Activated CD8-positive, alpha-beta memory T cell treated with anti-CD3 and anti-CD28 coated beads for 4 hours (primary cell): ENCODE measurements at places on chromosomes 2 and 18.

GRCh38 chr2:234603619-234604018 is 106.7 kb upstream of the ARL4C start:
- DNase-seq, result no peak

DNA sequence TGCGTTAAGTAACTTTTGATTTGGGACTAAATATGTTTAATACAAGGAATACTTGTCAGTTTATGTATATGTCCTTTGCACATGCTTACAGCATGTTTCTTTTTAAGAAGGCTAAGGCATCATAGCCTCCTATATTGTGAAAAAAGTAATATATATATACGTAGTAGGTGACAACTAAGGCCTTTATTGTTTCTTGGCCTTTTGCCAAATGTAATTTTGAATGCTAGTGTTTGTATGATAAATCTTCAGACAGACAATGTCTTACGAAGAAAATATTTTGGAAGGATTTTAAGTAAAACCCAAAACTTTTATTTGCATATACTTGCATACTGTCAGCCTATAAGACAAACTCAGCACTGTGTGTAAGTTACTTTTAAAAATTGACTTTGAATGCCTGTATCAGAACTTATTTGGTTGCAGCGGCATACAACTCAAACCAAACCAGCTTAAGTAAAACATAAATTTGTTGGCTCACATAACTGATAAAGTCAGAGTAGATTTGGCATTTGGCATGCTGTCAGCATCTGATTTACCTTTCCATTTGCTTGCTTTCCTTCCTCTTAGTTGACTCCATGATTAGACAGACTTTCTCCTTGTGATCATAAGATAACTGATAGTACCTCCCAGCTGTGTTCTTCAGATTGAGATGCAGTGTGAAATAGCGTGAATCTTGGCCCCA is 24.4 kb downstream of the UBE2E3 start:
- DNase-seq, result no peak

DNA sequence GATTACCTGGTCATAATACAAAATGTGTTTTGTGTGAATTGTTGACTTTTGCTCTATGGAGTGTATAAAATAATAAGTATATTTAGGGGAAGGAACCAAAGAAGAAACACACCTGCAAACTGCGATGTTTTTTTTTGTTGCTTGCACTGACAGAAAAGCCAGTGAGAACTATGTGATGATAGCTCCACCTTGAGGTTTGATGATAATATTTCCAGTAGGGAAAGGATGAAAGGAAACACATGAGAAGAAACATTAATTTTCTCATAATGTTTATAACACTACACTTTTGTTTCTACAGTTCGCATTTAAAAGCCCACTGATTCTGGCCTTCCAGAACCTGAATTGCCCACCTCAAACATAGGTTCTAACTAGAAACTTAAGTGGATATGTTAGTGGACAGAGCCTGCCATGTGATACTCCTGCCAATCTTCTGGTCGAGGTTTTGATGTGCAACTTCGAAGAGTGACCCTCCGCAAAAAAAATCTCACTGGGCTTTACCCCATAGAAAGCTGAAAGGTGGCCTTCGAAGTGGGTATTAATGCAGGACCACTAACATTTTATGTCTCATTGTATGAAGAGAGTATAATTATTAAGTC is 476.4 kb upstream of the SPHKAP start:
- no peak for DNase-seq

DNA sequence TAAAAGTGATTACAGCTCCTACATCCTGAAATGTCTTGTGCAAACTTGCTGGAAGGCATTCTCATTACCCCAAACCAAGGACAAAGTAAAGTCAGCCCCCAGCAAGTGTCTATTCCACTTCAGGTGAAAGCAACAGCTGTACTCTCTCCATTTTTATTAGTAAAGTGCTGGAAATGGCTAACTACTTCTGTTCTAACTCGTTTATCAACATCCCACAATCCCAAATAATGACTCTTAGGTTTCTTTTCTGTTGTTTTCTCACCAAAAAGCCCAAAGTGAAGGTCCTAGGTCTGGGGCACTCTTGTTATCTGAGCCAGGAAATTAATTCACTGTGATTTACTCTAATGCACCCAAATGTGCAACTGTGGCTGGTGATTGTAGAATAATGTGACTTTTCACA is 105.7 kb downstream of the LRRC30 start:
- no peak for DNase-seq

GRCh38 chr2:144937910-144938709 is 418.2 kb upstream of the ZEB2 start:
- no peak for DNase-seq
